ENCODE measurements at places on chromosomes 13 and 19.

- no peak for DNase-seq
Observed at GRCh38 chr13:28684257-28684656, 25.3 kb downstream of the POMP start.

- DNase-seq, result no peak
Observed at GRCh38 chr19:58584498-58585441, 11.6 kb upstream of the MZF1 start.

DNA sequence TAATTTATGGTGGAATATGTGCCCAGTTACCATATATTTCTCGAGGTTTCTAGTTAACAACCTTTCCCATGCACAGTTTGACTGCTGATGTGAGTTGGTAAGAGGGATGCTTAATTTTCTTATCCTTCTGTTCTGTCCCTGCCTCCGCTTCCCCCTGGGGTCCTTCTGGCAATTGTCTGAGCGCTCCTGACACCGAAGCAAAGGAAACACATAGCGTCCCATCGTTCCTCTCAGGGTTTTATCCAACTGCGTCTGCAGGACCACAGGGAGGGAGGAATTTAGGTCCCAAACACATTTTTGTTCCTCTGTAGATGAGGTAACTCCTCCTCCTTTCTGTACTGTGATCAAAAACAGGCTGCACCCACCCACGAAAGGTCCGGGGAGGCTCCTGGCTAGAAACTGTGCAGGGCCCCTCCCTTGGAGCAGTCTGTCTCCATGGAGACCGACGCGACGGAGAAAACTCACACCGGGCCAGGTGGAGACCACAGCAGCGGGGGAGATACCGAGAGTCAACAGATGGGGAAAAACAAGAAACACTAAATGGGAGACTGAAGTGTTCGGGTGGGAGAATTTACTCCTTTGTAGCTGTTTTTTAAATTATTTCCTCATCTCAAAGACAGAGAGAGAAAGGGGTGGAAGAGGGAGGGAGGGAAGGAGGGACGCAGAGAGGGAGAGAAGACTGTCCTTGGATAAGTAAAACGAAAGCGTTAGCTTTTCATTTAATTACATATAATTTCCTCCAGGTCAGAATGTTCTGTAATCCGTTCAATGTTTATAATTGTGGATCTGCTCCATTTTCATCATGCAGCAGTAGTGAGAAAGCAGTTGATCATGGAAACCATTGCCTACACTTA, 191.8 kb upstream of the NBEA start:
- peak; percentile 84 for DNase-seq

GRCh38 chr19:8702350-8702749, 3.8 kb upstream of the ACTL9 start:
- no peak for DNase-seq

DNA sequence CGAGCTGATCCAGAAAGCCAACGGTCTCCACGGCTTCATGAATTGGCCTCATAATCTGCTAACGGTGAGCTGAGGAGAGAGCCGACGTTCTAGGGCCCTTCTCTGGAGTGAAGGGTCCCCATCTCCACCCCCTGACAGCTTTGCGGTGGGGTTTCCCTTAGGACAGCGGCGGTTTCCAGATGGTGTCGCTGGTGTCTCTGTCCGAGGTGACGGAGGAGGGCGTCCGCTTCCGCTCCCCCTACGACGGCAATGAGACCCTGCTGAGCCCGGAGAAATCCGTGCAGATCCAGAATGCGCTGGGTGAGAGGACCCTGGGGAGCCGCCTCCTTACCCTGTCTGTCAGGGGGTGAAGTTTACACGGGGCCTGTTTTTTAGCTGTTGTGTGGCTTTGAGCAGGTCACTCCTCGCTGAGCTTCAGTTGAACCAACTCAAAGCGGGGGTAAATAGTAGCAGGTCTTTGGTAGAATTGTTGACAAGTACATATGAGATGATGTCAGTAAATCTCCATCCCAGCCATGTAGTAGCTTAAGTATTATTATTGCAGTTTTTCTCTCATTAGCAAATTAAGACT, 801 bp downstream of the QTRT1 start:
- peak; percentile 65 for DNase-seq

DNA sequence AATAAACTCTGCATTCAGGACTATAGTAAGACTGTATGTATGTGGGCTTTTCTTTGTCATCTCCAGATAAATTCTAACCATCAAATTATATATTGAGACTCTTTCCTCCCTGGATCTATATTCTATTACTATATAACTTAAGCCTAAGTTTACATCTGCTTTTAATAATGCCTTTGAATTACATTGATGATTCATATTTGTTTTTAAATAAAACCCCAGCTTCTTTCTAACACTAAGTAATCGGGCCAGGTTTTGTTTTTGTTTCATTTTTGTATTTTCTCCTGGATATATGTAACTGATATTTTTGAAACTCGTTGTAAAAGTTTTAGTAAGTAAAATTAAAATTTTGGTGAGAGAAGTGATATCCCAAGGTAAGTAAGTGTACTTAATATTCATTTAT, 1599.1 kb downstream of the PCDH9 start:
- DNase-seq, result no peak

- no peak for DNase-seq
Observed at GRCh38 chr19:1507192-1507660, 5.6 kb downstream of the ADAMTSL5 start.

GRCh38 chr19:46953955-46954501, 65.6 kb upstream of the NPAS1 start:
- no peak for DNase-seq

GRCh38 chr13:112248862-112249592, 127.1 kb upstream of the SPACA7 start:
- no peak for DNase-seq

DNA sequence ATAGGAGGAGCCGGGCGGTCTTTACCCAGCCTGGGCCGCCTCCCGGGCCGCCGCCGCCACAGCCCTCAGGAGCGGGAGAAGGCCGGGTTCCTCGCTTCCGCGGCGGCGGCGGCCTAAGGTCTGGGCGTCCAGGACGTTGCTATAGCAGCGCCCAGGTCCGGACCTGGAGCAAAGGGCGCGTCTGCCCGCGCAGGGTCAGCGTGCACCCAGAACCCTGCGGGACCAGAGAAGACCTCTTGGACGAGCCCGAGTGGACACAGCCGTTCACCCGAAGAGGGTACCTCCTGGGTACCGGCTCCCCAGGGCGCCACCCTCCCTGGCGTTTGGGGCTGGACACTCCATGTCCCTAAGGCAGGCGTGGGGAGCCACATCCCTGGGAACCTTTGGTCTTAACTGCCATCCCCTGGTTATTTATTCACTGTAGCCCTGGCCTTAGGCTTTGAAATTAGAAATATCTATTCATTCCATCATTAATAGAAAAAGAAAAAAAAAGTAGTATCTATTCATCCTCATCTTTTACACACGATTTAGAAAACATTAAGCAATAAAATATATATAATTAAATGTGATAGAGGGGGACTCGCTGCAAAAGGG, 2.4 kb downstream of the DZIP1 start:
- DNase-seq, result no peak

DNA sequence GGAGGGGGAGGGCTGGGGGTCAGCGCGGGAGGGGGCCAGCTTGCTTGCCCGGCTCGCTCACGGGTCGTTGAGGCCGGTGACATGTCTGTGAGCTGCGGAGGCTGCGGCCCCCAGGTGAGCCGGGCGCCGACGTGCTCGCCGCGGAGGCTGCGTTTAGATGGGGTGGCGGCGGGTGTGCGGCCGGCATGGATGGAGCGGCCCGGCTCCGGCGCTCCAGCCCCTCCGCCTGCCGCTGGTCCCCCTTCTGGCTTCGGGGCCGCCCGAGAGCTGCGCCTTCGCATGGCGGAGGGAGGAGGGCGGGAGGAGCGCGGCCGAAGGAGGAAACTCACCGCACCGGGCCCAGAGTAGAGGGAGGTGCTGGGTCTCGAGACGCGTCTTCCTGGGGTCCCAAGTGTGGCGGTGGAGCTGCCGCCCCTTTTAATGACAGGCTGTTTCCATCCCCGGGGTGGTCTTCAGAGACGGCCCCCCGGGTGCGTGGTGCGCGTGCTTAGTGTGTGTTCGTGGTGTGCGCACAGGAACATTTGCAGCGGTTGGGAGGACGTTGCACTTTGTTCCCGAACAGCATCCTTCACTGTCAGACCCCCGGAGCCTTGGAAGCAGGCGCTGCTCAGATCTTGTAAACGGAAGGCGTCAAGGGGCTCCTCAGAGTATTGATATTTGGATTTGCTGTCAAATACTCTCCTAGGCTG, at the start of gene AKAP11:
AKAP11 (plus strand) TSS at position 38 of the 689 bp plus-strand sequence. CDS start 14,197 bp downstream, outside the sequence.
- DNase-seq, result peak; percentile 73

DNA sequence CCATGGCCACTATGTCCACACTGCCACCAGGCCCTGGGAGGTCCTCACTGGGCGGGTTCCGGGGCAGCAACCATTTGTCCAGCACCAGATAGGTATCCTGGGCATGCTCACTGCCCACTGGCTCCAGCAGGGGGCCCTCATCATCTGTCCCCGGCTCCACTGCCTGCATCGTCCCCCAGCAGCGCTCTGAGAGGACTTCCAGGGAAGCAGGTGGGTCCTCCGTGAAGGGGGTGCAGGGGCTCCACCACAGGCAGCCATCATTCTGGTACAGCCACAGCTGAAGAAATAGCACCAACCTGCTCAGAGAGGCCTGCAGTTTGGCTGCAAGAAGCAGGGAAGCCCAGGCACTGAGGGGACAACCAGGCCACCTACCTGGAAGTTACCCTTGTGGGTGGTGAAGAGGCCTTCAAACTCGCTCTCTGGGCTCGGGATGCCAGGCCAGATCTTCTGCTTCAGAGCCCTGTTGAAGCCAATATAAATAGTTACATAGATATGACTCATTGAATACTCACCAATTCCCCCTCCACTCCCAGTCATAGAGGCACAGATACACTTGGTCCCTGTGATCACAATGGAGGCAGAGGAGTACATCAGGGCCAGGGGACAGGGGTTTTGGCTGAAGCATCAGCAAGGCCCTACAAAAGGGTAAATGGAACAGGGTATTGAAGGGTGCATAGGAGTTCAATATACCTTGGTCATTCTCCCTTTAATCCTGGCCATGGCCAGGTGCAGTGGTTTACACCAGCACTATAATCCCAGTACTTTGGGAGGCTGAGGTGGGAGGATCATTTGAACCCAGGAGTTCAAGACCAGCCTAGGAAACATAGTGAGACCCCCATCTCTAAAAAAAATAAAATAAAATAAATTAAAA, 4.1 kb downstream of the SWSAP1 start:
- peak; percentile 40 for DNase-seq

DNA sequence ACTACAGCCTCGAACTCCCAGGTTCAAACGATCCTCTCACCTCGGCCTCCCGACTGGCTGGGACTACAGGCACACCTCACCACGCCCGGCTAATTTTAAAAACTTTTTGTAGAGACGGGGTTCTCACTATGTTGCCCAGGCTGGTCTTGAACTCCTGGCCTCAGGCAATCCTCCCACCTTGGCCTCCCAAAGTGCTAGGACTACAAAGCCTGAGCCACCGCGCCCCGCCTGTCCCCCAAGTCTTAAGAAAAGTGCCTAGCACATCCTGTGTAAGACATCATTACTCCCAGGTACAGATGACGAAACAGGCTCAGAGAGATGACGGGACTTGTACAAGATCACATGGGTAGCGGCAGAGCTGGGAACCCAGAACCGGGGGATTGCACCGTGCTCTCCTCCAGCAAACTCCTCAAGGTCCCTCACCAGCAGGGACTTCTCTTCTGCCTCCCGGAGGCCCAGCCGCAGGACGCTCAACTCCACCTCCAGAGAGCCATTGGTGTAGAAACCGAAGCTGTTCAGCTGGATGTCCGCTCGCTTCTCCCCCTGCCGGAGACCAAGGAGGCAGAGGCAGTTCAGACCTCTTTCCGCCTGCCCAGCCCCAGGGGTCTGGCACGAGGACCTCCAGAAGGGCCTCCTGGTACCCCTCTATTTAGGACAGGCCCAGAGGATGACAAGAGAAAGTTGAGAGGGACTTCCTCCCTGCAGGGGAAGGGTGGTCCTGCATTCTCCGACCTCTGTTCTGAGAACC, 1.0 kb downstream of the GPR108 start:
- no peak for DNase-seq

- DNase-seq, result no peak
Observed at GRCh38 chr13:106916329-106916976, 348.5 kb upstream of the ARGLU1 start.

DNA sequence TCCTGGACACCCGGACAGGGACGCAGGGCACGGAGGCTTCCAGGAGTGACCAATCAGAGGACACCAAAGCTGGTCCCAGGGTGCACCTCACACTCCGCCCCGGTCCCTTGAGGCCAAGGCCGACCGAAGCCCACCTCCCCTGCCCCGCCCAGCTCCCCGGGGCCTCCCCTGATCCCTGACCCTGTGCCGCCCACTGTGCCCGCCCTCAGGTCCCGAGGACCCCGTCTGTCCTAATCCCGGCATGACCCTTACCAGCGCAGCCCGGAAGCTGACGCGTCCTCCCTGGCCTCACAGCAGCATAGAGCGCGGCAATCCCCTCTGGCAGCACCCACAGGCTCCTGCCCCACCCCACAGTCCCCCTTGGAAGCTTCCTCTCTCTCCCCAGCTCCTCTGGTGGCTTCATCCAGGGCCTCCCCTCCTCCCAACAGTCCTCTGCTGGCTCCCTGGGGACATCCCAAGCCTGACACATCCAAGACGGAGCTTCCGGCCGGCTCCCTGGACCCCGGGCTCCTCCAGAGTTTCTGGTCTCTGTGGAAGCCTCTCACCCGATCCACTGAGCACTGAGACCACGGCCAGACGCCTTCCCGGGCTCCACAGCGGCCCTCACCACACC, 7.4 kb upstream of the CDC34 start:
- peak; percentile 17 for DNase-seq

DNA sequence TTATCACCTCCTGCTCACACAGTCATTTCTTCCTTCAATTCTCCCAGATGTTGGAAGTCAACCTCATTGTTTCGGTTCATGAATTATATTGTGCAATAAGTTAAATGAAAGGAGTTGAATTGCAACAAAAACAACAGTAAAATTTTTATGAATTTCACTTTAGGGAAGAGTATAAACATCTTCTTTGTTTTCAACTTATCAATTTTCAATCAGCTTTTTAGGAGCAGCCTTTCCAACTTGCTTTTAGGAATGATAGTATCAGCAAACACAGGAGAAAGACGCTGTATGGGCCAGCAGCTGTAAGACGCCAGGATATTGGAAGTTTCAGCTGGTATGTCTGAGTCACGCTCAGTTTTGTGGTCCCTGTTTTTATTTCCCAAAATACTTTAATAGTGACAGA, 132.5 kb upstream of the ARGLU1 start:
- DNase-seq, result no peak

GRCh38 chr13:82358284-82358683, 1524.0 kb downstream of the SLITRK1 start:
- no peak for DNase-seq

DNA sequence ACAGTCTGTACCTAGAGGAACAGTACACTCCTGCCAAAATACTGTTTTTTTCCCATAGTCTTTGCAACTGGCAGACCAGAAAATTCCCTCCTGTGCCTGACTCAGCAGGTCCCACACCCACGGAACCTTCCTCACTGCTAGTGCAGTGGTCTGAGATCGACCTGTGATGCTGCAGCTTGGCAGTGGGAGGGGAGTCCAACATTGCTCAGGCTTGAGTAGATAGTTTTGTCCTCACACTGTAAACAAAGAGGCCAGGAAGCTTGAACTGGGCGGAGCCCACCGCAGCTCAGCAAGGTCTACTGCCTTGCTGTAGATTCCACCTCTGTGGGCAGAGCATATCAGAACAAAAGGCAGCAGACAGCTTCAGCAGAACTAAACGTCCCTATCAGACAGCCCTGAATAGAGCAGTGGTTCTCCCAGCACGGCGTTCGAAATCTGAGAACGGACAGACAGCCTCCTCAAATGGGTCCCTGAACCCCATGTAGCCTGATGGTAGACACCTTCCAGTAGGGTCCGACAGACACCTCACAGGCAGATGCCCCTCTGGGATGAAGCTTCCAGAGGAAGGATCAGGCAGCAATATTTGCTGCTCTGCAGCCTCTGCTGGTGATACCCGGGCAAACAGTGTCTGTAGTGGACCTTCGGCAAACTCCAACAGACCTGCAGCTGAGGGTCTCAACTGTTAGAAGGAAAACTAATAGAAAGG, 92.7 kb downstream of the SUCLA2 start:
- no peak for DNase-seq

GRCh38 chr19:15372891-15373301, 6.7 kb downstream of the AKAP8 start:
- no peak for DNase-seq

Data from COR-L47 (cell line).